NCI-H226 (cell line): ENCODE measurements at places on chromosomes 11 and 22.

- DNase-seq: no peak
Observed at GRCh38 chr22:39275814-39276439, 31.1 kb upstream of the PDGFB start.

GRCh38 chr11:68022531-68022930 lies 8.0 kb upstream of the NDUFS8 start:
- no peak for DNase-seq

DNA sequence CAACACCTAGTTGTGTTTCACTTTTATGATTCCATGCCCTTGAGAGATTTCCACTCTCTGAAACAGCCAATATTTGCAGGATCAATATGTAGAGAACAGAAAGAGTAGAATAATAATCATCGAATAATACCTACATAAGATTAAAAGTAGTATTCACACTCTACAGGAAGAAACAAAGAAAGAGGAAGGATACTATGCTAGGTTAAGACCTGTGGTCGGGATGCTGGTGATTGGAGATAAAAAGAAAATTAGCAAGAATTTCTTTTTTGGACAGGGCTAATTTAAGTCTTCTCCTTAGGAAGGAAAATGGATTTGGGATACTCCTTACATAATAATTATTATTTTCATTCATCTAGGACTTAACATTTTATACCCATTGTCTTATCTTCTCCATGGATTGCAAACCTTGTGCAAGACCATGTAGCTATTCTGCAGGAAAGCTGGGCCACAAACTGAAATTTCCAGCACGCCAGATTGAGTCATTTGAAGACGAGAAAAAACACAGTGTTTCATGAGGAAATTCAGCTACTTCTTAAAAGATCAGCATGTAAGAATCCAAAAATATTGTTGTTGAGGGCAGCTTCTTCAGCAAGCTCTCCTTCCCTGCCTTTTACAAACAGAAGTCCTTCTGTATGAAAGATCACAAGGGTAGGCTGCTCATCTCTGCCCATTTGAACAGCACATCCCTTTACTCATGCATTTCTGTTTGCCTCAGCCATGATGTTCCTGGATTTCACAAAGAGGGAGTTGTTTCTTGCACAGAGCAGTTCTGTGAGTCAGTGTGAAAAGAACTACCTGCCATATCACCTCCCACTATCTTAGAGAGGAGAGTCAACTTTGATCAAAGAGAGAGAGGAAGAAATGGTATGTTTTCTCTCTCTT lies 90.7 kb downstream of the FAM76B start:
- peak; percentile 64 for DNase-seq

- no peak for DNase-seq
Observed at GRCh38 chr11:115699733-115700132, 195.5 kb upstream of the CADM1 start.

- DNase-seq: no peak
Observed at GRCh38 chr11:114081641-114082414, 22.3 kb downstream of the ZBTB16 start.

DNA sequence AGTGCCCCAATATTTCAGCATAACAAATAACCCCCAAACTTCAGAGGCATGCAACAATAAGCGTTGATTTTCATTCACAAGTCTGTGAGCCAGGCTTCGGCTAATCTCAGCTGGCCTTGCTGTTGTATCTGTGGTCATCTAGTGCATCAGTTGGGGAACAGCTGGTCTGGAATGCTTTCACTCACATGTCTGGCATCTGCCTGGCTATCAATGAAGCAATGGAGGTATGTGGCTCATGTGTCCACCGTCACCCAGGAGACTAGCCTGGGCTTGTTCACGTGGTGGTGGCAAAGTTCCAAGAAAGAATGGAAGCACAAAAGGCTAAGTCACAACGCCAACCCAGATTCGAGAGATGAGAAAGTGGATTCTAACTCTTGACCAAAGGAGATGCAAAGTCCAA lies 304.8 kb upstream of the ISX start:
- no peak for DNase-seq

DNA sequence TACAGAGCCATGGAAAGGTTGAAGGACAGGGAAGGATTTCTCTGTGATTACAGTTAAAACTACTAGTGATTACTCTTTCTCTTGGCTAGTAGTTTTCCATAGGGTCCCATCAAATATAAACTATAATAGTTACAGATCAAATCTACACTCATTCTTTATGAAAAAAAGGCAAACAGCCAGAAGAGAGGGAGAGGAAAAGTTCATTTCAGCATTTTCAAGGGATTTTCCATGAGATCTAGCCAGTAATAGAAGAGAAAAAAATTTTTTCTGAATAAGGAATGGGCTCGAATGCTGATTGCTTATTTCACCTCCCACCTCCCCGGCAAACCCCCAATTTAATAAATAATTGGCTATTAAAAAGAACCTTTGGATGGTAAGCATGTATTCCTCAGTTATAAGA lies 74.8 kb upstream of the BLID start:
- DNase-seq: no peak

- DNase-seq: no peak
Observed at GRCh38 chr11:66363187-66363601, 8.4 kb downstream of the SLC29A2 start.

DNA sequence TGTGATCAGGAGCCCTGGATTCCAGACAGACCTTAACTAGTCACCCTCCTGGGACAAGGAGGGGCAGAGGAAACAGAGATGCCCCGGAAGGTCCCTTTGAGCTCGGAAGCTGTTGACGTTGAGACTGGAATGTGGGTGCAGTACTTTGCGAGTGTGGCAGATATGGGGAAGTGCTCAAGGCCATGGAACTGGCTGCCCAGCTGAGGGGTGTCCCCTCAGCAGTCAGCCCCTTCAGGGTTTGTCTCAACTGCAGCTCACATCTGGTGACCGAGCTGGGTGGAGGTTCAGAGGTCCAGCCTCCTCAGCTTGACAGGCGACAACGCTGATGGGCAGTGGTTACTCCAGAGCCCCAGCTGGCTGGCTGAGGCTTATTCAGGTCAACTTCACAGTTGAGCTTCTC lies 150.3 kb upstream of the SNX19 start:
- no peak for DNase-seq

DNA sequence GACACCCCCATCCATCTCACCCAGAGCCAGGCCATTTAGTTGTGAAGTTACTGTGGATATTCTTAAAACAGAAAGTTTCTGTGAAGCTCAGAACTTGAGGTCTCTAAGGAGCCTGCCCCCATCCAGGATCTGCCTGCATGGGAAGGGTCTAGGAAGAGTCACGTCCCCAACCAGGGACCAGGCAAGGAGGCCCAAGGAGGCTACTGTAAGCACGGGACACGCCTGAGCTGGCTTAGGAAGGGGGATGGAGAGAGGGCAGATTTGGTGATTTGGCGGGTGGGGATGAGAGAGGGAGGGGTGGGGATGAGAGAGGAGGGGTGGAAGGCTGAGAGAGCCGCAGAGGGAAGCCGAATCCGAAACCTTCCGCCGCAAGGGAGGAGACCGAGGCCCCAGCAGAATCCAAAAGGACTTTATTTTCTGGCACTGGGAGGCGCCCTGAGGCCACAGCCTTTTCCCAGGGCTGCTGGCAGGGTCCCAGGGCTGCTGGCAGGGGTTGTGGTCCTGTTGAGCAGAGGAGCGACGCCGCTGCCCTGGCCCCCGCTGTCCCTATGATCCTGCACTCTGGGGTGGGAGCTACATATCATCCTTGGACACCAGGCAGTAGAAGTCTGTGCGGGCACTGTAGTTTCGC lies 9.4 kb downstream of the SIGIRR start:
- no peak for DNase-seq

- DNase-seq: no peak
Observed at GRCh38 chr11:73028611-73029010, 113.5 kb downstream of the FCHSD2 start.

- DNase-seq: peak; percentile 76
Observed at GRCh38 chr11:31940371-31941037, 129.4 kb upstream of the PAX6 start.

DNA sequence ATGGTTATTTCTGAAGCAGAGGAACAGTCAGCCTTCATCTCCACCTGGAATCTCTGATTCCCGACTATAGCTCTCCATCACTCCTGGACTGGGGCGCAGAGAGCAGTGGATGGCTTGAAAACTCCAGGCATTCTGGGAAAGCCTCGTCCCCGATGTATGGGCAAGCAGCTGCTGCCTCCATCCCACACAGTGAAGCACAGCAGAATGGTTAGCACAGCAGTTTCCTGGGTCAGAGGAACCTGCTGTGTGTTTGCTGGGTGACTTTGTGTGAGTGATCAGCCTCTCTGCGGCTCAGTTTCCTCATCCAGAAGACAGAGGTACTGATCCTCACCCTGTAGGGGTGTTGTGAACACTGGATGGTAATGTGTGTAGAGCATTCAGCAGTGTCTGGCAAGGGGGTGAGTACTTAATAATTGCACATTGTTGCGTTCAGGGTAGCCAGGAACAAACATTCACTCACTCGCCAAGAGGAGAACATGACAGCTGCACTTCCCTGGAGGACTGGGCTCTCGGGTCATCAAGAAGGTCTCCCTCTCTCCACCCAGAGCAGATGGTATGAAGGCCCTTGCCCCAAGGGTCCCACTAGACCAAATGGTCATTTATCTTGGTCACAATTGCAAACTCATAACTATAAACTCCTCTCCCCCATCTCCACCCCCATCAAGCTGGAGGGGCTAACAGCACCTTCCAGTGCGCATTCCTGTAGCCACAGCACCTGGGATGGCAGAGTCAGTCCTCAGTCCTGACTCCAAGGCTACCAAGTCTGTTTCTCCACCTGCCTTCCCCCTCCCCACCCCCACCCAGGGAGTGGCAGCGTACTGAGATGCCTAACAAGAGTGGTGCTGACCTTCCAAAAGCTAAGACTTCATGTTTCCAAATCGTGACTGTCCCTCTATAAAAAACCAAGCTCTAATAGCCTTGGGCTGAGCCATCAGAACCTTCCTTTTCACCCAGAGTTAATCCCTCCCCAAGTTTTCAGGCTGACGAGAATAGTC lies 1.5 kb upstream of the CHST1 start:
- DNase-seq: no peak

DNA sequence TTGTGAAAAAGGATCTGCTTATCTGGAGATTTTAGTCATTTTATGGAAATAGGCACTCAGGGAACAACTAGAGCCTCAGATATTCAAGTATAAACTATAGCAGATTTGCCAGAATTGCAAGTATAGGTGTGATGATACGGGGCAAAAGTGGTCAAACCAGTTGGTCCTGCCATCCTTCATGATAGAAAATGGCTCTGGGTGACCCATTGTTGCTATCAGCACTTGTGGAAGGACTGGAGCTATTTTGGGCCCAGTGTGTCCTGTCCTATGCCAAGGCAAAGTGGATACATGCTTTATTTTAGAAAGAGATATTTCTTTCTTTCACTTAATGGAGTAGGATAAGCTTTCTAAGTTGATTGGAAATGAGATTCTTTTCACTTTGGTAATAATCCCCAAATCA lies 85.2 kb downstream of the PPP6R3 start:
- DNase-seq: no peak

- DNase-seq: no peak
Observed at GRCh38 chr11:18005376-18006129, 7.3 kb downstream of the SERGEF start.

GRCh38 chr22:42331014-42331413 lies 60.6 kb upstream of the TCF20 start:
- DNase-seq: no peak

GRCh38 chr22:49004484-49005399 lies 822.9 kb downstream of the BRD1 start:
- no peak for DNase-seq

- DNase-seq: no peak
Observed at GRCh38 chr22:44412136-44412731, 85.8 kb downstream of the RTL6 start.

- no peak for DNase-seq
Observed at GRCh38 chr11:39209981-39210380, 2249.5 kb downstream of the LRRC4C start.

DNA sequence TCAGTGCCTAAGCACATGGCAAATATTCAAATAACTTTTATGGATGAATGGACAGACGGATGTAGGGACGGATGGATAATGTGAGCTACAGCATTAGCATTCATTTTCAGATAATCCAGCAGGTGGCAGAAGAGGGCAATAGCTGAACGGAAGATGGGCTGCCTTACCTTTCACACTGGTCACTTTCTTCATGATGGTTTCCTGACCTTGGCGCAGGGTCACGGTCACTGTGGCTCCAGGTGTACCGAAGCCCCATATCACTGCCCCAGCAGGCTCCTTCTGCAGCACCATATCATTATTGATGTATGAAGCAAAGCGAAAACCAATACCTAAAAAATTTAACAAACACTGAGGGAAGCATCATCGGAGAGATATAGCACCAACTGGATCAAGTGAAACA lies 4.3 kb downstream of the SIAE start:
- DNase-seq: no peak

GRCh38 chr11:11450744-11451362 lies 97.8 kb upstream of the CSNK2A3 start:
- peak; percentile 88 for DNase-seq

DNA sequence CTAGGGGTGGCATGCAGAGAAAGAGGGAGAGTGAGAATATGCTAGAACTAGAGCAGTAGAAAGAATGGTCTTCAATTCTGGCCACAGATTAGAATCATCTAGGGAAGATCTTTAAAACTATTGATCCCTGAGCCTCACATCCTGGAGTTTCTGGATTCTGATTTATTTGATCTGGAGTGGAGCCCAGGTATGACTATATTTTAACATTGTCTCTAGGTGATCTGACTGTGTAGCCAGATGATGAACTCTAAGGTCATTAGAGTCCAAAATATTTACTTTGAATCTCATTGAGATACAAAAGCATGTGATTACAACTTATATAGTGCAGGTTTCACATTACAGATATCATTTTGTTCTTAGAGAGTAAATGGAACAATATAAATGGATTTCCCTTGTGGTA lies 79.7 kb downstream of the FDX1 start:
- no peak for DNase-seq

GRCh38 chr11:117807482-117808327 lies 10.7 kb upstream of the DSCAML1 start:
- peak; percentile 25 for DNase-seq

DNA sequence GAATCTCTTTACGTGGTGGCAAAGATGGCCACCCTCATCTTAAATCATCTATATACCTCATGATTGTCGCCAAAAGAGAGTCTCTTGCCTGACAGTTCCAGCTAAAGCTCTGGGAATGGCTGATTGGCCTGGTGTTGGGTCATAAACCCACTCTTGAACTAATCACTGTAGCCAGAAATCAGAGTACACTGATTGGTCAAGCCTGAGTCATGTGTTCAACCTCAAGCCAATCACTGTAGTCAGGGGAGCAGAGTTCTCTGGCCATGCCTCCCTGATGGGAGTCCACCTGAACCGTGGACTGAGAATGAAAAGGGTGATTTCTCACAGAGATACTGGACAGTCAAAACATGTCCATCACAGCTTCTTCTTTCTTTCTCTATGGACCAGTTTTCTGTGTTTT lies 45.8 kb downstream of the RCN1 start:
- no peak for DNase-seq

- no peak for DNase-seq
Observed at GRCh38 chr11:117130879-117131278, 13.2 kb upstream of the PAFAH1B2 start.

DNA sequence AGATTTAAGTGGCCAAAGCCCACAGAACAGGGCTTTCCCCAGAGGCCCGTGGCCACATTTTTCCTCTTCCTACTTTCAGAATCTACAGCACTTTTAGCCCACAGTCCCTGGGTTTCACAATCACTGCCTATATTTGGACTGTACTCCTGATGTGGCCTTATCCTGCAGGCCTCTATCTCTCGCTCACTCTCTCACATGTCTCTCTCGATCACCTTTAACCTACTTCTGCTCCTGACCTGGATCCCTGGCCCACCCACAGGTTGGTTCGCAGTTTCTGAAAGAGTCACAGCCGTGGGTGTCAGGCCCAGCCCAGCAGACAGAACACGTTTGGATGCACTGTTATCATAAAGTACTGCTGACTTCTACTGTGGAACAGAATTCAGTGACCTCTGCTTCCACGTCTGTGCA lies 55.5 kb downstream of the LARGE1 start:
- DNase-seq: no peak

GRCh38 chr22:24506802-24507438 lies 11.8 kb downstream of the UPB1 start:
- DNase-seq: no peak
